ENCODE measurements at places on chromosomes 7 and 10.

- no peak for DNase-seq
These were observed 18.8 kb downstream of the CDC123 start for GRCh38 chr10:12214763-12215218.

DNA sequence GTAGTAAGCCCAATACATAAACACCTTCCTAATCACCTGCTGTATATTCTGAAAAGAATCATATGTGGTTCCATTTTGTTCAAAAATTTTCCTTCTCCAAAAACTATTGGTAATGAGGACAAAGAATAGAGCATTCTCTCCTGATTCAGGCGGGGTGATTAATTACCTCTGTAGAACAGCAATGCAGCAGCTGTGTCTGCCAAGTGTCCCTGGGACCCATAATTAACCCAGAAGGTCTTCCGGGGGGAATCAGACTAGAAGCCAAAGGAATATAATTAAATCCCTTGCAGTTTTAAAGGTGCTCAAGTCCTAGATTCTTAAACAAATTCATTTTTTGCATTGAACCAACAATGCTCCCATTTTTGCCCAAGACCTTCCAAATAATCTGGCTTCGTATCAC, 60.3 kb upstream of the ABLIM1 start:
- peak; percentile 17 for DNase-seq

GRCh38 chr7:139667377-139667776, 110.4 kb downstream of the HIPK2 start:
- no peak for DNase-seq

DNA sequence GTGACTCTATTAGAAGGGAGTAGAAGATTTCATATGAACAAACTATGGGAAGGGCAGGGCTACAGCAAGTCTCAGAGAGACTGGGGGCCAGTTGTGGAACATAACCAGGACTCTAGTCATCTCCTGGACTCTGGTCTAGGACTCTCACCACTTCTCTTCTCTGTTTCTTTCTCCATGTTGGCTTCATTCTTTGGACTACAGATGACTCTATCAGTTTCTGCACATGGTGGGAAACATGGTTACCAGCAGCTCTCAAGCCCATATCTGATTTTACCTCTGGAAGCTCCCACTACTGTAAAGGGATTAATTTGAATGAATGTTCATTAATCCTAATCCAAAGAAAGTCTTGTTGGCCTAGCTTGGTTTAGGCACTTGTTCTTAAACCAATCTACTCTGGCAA, 84.7 kb downstream of the LRGUK start:
- DNase-seq: no peak

GRCh38 chr7:130481898-130482297, 10.0 kb upstream of the MEST start:
- DNase-seq: peak; percentile 70

- DNase-seq: no peak
These were observed 1.9 kb downstream of the OGA start for GRCh38 chr10:101816376-101816775.

Data from astrocyte (in vitro differentiated cells and primary cell).